ENCODE measurements at places on chromosomes 11 and 22.
A peak's percentile ranks its signal among the peaks of the same experiment; 100 is the strongest.

DNA sequence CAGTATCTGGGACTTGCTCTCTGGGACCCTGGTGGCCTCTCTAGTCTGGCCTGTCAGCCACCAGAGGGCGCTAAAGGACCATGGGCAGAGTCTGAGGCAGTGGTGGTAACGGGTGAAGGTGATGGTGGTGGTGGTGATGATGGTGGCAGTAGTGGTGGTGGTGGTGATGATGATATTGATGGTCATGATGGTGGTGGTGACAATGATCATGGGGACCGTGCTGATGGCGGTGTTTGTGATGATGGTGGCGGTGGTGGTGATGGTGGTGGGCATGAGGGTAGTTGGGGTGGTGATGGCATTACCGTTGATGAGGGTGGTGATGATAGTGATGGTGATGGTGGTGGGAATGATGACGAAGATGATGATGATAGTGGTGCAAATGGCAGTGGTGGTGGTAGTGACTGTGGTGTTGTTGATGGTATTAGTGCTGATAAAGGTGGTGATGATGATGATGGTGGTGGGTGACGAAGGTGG is 16.0 kb downstream of the TRPM5 start:
- DNase-seq: peak; percentile 69

DNA sequence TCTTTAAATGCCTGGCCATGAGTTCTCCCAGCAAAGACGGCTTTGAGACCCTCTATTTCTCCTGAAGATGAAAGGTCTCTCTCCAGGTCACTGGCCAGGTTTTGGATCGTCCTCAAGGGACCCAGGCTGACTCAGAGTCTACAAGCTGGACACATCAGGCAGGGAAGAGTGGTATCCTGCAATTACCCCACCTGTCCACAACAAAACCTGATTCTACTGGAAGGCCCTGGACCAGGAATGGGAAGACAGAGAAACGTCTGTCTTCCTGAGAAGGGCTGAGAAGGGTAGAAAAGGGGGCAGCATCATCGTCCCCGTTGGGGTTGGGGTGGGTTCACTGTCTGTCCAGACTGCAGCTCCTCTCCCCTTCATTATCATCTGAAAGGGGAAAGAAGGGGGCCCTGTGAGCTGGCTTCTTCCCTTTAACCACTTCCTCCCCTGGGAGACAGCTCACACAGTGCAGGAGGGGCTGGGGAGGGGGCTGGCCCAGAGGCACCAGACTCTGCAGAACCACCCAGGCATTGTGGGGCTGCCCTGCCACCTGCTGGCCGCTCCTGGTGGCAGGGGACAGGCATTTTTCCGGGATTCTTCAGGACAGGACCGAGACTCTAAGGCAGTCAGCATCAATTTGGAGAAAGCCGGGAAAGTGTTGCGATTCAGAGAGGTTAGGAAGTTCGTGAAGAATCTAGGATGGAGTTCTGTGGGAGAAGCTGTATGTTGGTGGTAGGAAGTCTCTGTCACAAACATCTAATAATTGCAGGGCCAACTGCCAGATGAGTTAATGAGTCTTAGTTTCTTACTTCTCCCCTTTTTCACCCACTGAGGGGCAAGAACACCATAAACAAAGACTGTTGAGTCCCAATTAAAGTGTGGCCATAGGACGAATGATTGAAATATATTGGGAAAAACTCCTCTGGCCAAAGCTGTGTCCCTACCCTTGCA is 57.6 kb downstream of the SYN3 start:
- peak; percentile 38 for DNase-seq

DNA sequence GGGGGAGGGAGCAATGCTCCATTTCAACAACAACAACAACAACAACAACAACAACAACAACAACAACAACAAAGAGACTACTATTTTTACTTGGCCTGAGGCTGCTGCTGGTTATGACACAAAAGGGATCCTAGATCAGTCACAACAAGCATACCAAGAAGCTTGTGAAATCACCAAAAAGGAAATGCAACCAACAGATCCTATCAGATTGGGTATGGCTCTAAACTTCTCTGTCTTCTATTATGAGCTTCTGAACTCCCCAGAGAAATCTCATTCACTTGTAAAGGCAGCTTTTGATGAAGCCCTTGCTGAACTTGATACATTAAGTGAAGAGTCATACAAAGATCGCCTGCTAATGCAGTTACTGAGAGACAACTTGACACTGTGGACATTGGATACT is 10.5 kb upstream of the MS4A2 start:
- no peak for DNase-seq

- no peak for DNase-seq
These were observed 71.2 kb upstream of the CDON start for GRCh38 chr11:126133901-126134300.

- no peak for DNase-seq
These were observed 364.3 kb downstream of the LARGE1 start for GRCh38 chr22:33555814-33556522.

- DNase-seq: peak; percentile 75
These were observed 8.7 kb downstream of the GRK2 start for GRCh38 chr11:67274768-67275605.

DNA sequence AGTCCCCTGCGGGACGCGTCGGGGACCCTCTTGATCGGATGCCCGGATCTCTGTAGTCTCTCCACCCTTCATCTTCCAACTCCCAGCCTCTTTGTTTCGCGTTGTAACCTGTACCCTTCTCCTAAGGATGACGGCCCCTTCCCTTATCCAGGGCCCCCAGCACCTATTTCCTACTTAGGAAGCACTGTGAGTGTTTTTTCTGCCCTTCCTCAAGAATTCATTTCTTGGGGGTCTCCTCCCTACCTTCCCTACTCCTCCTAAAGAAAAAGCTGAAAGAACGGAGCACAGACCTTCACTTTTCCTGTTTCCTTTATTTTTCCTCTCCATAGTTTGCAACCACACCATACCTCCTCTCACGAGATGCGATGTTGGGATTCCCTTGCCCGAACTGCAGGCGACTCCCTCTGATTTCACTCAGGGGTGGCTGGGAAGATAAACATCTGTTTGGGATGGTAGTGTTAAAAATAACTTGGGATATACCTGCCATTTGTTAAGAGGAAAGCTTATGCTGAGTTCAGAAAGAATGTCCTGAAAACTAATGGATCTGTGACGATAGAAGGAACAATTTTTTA is 593 bp downstream of the FAM118B start:
- DNase-seq: no peak

DNA sequence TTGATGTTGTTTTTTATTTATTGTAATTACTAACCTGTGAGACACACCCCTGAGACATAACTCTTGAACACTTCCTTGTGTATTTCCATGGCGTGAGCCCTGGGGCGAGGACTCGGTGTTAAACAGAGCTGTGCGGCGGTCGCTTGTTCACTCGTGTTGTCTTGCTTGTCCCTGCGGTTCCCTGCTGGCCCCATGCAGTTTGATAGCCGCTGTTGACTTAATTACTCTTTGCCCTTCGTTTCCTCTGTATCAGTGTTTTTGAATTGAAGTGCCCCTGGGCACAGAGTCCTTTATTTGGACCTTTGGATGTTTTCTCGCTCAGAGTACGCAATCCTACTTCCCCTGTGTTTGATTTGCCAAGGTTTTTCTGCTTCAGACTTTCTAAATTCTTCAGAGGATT is 52.7 kb downstream of the TBC1D22A start:
- no peak for DNase-seq

GRCh38 chr22:38731703-38732161 is 24.1 kb downstream of the SUN2 start:
- DNase-seq: no peak

DNA sequence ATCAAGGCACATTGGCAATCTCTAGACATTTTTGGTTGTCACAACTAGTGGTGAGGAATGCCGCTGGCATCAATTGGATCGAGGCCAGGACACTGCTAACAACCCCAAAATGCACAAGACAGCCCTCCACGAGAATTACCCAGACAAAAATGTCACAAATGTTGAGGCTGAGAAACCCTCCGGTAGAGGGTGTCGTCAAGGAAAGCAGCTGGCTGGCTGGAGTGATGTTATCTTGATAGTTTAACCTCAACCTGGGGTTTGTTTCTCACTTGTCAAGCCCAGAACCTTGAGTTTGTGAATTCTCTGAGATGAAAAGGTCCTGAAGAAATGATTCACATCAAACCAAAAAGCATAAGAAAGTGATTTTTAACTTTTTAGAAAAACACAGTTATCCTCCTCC is 21.1 kb upstream of the TMPRSS13 start:
- no peak for DNase-seq

- DNase-seq: peak; percentile 70
These were observed at the start of gene RRAS2 for GRCh38 chr11:14358729-14359439. RRAS2 (minus strand) TSS chr11:14359183; CDS start chr11:14358870, 313 bp downstream.
